ENCODE measurements at places on chromosomes 6 and 20.

DNA sequence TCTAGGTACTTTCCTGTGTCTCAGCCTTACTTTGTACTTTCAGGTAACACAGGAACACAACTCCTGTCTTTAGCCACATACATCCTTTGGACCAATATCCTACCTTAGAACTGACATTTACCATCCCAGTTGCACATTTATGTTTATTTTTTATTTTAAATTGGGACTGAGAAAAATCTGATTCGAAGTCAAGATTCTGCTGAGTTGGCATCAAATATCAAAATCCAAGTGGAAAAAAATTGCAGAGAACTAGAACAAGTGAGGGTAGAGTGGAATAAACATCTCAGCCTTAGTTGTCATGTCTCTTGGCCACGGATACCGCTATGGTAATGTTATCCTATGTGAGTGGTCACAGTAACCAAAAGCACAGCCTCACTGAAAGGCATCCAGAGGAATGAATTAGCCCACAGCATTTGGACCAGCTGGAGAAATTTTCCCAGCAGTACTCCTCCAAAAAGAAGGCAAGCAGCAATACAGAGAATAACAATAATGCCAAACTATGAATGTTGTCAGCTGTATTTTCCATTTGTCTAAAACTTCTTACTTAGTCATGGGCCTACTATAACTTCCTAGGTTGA is 17.6 kb upstream of the EYA4 start:
- DNase-seq: no peak

GRCh38 chr20:42549496-42549895 is 640.2 kb downstream of the PTPRT start:
- DNase-seq: no peak

DNA sequence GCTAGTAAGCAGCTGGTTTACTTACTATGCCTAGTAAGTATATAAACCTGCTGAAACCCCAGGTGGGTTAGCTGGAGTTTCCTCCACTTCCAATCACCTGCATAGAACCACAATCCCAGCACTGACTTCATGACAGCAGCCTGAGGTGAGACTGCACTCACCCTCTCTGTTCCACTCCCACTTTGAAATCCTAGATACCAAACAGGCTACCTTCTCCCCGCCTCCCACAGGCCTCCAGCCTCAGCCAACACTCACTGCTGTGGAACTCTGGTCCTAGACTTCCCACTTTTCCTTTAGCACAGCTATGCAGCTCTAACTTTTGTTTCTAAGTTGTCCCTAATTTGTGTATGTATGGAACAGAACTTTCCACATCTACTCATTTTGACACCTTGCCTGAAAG is 149.7 kb upstream of the ARID1B start:
- DNase-seq: no peak

- DNase-seq: no peak
Measured at GRCh38 chr6:45116714-45117410, 211.3 kb upstream of the RUNX2 start.

GRCh38 chr6:166313255-166314070 is 5.3 kb upstream of the PRR18 start:
- DNase-seq: no peak

- no peak for DNase-seq
Measured at GRCh38 chr20:48656661-48657211, 171.1 kb downstream of the PREX1 start.

- no peak for DNase-seq
Measured at GRCh38 chr6:90497411-90497810, 89.5 kb downstream of the MAP3K7 start.

- no peak for DNase-seq
Measured at GRCh38 chr6:156507656-156508055, 269.5 kb upstream of the ARID1B start.

DNA sequence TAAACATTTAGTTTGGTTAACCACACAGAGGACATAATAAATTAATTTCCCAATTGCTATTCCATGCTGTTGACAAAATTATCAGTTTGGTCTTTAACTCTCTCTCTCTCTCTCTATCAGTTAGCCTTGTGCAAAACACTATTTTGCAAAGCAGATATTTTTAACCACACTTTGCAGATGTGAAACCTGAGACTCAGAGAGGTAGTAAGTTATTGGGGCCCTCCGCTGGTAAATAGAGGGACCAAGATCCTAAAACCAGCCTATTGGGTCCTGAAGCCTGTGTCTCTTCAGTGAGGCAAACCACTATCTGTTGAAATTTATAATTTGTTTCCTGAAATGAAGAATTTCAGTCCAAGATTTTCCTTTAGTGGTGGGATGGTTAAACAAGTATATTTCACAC is 231.0 kb downstream of the SOD2 start:
- no peak for DNase-seq

DNA sequence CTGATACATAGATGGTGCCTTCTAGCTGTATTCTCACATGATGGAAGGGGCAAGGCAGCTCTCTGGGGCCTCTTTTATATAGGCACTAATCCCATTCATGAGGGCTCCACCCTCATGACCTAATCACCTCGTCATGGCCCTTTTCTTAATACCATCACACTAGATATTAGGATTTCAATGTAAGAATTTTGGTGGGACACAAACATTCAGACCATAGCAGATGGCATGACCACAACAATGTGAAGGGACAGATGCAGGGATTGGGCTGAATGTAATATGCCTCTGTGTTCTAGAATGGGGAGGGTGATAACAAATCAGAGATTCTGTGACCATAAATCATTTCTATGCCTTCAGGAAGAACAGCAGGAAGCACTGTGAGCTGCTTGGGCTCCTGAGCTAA is 145.8 kb downstream of the LCA5 start:
- no peak for DNase-seq
